ENCODE measurements at places on chromosomes 1 and 21.

GRCh38 chr1:196902344-196902743, 14.5 kb downstream of the CFHR4 start:
- no peak for DNase-seq

DNA sequence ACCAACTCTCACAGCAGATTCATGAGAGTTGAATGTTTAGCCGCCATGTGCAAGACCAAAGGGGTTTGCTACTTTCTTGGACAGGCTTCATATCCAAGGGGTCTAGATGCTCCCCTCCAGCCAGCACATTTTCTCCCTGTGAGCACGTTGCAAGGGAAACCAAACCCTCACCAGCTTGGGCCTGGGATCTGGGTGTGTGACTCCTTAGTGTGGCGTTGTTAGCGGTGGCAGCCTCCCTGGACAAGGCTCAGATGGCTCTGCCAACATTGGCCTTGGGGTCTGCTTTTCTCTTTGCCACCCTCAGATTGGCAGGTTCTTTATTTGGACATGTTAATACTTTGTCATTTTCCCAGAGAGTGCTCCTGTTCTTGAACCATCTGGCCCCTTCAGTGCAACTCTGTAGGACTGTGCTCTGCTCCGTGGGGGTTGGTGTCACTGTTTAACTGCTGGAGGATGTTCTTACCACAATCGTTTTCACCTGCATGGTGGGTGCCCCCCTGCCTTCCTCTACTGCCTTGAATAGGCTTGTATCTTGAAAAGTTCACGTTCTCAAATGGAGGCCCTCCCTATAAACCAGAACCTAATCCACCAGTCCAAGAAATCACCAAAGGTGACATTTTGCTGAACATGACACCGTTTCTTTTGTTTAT, 13.4 kb downstream of the ABCG1 start:
- DNase-seq = no peak

- no peak for DNase-seq
Measured at GRCh38 chr1:17032741-17033140, 21.0 kb upstream of the ATP13A2 start.

GRCh38 chr1:90924982-90925381, 96.9 kb downstream of the ZNF644 start:
- no peak for DNase-seq

DNA sequence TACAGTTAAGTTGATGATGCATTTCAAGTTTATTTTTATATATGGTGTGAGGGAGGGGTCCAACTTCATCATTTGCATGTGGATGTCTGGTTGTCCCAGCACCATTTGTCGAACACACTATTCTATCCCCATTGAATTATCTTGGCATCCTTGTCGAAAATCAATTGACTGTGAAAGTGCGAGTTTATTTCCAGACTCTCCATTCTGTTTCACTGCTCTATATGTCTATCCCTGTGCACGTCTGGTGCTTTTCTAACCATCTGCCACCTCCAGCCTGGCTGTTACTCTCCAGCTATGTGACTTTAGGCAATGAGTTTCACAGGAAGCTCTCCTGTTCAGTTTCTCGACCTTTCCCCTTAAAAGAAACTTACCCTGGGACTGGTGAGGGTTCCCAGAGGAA, 137.1 kb upstream of the KLHDC7A start:
- DNase-seq = peak; percentile 72

DNA sequence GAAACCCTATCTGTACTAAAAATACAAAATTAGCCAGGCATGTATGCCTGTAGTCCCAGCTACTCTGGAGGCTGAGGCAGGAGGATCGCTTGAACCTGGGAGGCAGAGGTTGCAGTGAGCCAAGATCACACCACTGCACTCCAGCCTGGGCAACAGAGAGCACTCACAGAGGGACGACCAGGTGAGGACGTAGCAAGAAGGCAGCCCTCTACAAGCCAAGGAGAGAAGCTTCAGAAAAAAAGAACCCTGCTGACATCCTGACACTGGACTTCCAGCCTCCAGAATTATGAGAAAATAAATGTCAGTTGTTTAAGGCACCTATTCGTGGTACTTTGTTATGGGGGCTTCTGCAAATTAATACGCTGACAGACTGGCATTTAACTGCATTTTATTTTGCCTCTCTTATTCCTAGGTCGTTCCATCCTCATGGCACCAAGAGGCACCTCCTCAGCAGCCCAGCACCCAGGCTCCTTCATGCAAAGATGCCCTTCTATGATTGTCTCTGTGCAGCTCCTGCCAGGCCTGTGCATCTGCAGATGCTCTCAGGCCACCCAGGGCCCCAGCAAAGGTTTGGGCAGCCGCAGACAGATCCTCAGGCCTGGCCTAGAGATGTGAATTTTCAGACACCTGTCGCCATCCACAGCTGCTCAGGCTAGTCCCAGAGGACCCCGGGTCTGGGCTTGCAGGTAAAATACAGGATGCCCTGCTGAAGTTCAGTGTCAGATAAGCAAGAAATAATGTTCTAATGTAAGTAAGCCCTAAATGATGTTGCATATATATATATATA, 86.0 kb upstream of the COX20 start:
- DNase-seq = no peak

- no peak for DNase-seq
Measured at GRCh38 chr1:156149374-156150332, 3.7 kb upstream of the SEMA4A start.

- DNase-seq = no peak
Measured at GRCh38 chr21:45523411-45524101, 18.7 kb downstream of the SLC19A1 start.

DNA sequence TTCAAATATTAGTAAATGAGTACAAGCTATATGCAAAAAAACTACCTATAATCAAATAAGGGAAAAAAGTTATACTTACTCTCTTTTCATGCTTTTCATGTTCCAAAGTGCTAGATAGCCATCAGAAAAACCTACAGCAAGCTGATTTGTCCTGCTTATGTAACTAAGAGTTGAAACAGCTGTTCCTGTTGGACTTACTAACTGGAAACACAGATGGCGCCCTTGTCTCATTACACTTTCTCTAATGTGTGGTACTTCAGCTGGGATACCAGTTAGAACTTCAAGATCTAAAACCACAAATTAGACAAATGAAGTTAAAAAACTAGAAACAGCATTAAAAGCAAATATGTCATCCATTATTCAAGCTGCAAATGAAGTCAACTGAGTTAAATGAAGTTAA, 24.3 kb downstream of the AHCTF1 start:
- peak; percentile 67 for DNase-seq

- no peak for DNase-seq
Measured at GRCh38 chr1:157580828-157581210, 17.1 kb downstream of the FCRL4 start.

GRCh38 chr1:77513839-77514763, 168.4 kb downstream of the ZZZ3 start:
- DNase-seq = no peak

DNA sequence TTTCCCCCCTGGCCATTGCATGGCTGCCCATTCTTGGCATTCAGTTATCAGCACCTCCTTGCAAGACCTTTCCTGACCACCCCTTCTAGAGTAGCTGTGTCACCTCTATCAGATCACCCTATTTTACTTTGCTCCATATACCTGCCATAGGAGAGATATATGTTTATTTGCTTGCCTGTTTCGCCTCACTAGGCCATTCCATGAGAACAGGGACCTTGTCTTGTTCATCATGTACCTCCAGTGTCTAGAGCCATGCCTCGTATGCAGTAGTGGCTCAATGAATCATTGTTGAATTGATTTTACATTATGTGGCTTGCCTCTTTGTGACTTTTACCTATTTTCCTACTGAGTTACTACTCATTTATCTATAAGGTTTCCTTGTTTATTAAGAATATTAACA, 26.4 kb upstream of the PADI2 start:
- DNase-seq = no peak

- DNase-seq = peak; percentile 59
Measured at GRCh38 chr1:58773406-58773840, 10.4 kb downstream of the JUN start.

DNA sequence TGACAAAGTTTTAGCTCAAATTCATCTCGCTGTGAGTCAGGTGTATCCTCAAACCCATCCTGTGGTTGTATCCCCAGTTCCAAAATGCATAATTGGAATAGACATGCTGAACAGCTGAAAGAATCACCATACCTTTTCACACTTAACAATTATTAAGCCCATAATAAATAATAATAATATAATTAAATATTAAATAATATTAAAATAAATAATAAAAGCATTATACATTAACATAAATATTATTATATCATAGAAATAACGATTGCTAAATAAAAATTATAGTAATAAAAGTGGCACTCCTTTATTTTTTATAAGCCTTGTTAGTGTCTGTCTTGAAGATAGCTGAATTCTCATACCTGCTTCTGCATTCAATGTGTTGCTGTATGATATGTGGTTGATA, 257.5 kb upstream of the B3GALT2 start:
- DNase-seq = no peak

- DNase-seq = peak; percentile 45
Measured at GRCh38 chr1:9901148-9902059, 8.7 kb downstream of the CTNNBIP1 start.

DNA sequence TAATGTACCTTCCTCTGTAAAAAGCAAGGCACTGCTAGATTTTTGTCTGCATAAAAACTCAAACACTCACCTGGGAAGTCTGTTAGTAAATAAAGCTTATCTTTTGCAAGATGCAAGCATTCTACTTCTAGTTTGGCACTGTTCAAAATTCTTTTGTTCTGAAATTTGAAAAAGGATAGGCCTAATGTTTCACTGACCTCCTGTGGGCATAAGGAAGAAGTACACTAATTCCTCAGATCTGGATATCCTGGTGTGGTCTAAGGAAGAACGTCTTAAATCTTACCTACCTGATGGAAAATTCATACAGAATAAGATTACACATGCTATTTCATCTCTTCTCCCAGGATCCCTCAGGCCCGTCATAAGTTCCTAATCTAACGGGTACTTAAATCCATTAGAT, 93.5 kb upstream of the CAMK1G start:
- DNase-seq = peak; percentile 76

GRCh38 chr1:215114154-215114933, 31.8 kb downstream of the KCNK2 start:
- DNase-seq = no peak

DNA sequence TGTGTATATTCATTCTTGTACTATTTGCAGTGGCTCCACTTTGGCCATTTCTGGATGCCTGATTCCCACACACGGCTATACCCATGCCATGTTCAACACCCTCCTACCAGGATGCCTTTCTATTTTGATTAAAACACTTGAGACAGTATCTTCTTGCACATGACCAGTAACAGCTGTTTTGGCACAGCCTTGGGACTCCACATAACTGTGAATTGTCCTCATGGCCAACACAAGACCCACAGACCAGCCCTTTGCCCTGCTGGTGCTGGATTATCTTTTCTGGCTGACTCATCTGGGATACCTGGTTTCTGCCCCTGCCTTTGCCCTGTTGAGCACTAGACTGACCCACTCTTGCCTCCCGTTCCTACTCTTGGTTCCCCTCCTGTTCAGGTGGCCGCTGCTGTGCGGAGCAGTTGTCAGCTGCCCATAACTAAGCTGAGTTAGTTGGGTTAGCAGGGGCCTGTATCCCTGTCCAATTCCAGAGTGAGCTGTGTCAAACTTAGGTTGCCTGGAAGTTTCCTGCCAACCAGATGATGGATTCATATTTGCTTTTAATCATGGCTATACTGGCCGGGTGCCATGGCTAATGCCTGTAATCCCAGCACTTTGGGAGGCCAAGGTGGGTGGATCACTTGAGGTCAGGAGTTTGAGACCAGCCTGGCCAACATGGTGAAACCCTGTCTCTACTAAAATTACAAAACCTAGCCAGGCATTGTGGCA, 10.8 kb upstream of the EYA3 start:
- no peak for DNase-seq

DNA sequence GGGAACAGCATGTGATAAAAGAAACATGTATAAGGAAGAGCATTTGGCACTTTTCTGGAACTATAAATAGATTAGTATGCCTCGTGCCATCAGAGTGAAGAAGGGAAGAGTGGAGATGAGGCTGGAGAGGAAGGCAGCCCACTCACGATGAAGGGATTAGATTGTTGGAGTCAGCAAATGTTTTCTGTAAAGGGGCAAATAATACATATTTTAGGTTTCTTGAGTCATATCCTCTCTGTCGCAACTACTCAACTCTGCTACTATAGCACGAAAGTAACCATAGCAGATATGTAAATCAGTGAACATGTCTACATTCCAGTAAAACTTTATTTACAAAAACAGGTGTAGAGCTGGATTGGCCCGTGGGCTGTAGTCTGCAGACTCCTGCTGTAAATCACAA, 147.8 kb downstream of the TENT5C start:
- DNase-seq = no peak

GRCh38 chr1:37399205-37399604, 75.2 kb upstream of the ZC3H12A start:
- no peak for DNase-seq

- no peak for DNase-seq
Measured at GRCh38 chr1:70671006-70671405, 259.9 kb downstream of the CTH start.

GRCh38 chr1:171263901-171264300, 15.6 kb downstream of the FMO1 start:
- DNase-seq = no peak

DNA sequence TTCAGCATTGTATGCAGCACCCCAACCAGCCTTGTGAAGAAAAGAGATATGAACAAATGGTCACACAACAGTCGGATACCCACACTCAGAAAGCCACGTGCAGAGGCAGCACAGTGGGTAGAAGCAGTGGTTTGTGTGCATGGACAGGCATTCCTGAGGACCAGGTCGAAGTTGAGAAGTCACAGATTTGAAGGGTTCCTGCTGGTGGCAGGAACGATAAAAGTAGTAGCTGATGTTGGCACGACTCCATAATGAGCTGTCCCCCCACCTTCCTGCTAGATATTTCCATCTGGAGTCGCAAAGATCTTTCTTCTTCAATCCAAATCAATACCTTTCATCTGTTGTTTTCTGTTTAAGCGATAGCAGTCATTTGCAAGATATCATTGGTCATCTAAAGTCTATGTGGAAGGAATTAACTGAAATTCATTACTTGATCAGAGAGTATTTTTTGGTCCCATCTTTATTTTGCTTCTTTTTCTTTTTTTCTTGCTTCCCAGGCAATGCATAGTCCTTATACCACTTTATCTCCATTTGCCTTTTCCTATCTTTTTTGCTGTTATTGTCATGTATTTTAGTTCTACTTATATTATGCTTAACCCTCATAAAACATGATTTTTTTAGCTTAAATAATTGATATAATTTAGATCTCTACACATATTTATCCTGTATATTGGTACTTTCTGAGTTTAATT, 176.4 kb downstream of the DHRS3 start:
- DNase-seq = no peak

GRCh38 chr1:98991127-98992012, 13.3 kb downstream of the PLPPR5 start:
- no peak for DNase-seq

DNA sequence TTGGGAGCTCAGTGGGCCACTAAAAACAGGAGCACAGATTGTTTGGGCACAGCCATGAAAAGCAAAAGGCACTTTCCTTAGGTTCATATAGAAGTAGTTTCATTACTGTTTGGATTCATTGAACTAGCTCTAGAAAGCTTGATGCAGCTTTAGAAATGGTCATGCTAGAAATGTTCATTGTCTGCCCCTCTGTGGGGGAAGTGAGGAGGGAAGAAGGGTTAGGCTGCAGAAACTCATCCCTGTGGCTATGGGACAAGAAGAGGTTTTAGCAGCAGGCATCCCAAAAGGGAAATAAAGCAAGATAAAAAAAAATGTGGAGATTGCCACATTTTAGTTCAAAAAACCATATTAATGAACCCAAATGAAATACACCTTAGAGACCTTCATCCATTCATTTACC, 359.6 kb upstream of the PTBP2 start:
- no peak for DNase-seq

GRCh38 chr1:204413170-204413535, 1.5 kb upstream of the PPP1R15B start:
- no peak for DNase-seq
